ENCODE measurements at places on chromosomes 4 and X.

GRCh38 chr4:110742143-110742542 lies 119.3 kb upstream of the PITX2 start:
- no peak for DNase-seq

DNA sequence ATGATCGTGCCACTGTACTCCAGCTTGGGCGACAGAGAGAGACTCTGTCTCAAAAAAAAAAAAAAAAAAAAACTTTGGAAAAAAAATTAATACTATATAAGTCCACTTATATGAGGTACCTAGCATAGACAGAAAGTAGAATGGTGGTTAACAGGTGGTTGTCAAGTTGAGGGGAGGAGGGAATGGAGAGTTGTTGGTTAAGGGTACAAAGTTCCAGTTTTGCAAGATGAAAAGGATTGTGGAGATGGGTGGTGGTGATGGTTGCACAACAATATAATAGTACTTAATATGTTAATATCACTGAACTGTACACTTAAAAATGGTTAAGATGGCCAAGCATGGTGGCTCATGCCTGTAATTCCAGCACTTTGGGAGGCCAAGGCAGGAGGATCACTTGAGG lies 4.1 kb upstream of the IL9R start:
- DNase-seq, result no peak

- no peak for DNase-seq
These were observed 1136.6 kb downstream of the FAT4 start for GRCh38 chr4:126451237-126451873.

GRCh38 chr4:25368315-25368714 lies 8.7 kb upstream of the ANAPC4 start:
- DNase-seq, result no peak

DNA sequence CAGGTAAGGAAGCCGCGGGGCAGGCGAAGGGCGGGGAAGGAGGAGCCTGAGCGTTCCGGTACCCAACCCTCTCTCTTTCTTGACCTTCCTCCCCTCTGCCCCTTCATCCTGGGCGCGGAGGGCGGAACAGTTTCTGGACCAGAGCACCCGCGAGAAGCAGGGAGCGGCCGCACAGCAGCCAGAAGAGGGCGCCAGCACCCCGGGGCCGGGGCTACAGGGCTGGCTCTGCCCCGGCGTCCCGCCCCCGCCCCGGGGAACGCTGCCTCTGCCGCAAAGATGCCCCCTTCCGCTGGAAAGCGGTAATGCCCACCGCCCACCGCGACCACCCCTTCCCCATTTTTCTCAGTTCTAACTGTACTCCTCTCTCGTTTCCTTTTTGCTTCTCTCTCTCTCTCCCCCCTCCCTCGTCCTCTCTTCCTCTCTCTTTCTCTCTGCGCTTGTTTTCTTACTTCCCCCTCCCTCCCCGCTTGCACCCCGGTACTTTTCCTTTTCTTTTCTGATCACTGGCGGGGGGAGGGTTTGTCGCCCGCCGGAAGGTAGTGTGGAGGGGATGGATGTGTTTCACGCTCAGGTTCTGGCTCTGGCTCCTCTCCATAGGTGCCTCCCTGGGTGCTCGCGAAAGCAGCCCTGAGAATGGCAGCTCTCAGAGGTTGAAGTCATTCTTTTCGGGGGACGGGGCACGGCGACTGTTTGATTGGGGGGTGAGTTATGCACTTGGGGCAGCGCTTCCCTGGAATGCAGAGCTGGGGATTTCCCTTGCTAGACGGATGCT lies 13.1 kb upstream of the PRDM8 start:
- peak; percentile 93 for DNase-seq

DNA sequence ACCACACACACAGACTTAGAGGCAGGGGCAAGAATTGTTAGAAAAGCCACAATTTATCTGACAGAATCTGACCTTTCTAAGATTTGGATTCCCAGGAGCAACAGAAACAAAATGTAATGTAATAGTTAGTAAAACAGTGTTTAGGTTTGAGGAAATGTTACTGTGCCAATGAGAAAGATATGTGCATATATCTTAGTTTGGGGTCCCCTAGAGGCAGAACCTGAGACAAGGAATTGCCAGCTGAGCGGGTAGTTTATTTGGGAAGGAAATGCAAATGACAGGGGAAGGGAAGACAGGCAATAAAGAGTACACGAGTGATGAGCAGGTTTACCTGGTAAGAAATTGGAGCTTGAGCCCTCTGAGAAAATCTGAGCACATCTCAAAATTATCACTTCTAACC lies 31.3 kb upstream of the DDX53 start:
- no peak for DNase-seq

DNA sequence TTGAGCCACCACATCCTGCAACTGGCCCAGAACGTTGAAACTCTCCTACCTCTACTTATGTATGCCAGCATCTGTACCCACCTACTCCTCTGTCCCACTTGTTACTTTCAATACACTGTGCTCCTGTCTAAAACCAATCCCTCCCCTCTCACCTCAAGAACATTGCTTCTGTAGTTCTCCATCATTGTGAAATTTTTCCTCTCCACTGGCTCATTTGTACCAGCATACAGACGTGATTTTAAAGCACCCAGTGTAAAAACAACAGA lies 25.5 kb upstream of the USO1 start:
- DNase-seq, result no peak

DNA sequence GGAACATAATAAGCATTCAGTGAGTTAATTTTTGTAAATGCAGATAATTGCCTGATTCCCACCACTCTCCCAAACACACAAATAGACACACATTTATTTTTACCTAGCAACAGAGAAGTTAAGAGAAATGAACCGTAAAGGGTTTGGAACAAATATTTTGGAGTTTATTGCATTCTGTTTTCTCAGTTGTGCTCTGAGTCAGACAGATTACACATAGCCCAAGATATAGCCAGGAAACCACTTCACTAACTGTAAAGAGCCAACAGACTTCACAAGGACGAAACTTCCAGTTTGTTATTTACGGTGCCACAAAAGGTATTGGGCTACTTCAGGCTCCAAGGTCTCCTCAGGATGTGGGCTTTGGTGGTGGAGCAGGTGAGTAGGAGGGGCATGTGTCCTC lies 217.0 kb downstream of the BMPR1B start:
- DNase-seq, result no peak

DNA sequence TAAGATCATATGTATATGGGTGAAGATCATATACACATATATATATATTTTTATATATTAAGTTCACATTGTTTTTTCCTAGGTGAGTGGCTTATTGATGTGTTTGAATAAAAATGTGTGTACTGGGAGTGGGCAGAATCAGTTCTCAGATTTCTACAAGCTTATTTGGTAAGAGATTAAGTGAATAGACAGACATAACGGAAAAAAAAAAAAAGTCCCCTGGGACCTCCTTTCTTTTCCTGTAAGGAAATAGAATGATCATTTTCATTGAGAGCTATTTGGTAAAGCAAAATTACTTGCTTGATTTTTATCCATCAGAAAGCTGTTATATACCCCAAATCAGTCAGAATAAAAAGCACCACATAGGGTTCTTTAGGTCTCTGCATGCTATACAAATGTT lies 597.7 kb downstream of the PCDH18 start:
- no peak for DNase-seq

DNA sequence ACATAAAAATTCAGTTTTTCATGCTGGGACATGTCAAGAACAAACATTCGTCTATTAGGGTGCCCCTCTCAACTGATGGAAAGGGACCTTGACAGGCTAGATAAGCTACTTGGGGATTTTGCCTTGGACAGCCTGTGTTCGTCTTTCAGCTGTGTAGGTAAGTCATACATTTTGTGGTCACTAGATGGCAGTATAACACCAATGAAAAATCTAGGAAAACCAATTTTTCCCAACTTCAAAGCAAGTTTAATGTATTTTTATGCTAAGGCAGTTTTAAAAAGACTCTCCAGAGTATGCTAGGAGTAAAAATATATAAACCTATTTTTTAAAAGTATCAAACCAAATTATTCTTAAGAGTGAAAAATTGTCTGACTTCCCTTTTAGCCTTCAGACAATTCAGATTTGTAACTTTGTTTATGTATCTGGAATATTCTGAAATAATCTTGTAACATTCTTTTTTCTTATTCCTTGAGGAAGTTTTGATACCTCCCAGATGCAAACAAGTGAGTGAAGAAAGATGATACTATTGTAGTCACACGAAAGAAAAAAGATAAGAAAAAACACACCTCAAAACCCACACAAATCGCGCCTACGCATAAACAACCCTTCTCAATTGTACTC lies 158.3 kb downstream of the CPE start:
- peak; percentile 17 for DNase-seq

- DNase-seq, result peak; percentile 49
These were observed 7.1 kb downstream of the RASL11B start for GRCh38 chr4:52869196-52869595.

DNA sequence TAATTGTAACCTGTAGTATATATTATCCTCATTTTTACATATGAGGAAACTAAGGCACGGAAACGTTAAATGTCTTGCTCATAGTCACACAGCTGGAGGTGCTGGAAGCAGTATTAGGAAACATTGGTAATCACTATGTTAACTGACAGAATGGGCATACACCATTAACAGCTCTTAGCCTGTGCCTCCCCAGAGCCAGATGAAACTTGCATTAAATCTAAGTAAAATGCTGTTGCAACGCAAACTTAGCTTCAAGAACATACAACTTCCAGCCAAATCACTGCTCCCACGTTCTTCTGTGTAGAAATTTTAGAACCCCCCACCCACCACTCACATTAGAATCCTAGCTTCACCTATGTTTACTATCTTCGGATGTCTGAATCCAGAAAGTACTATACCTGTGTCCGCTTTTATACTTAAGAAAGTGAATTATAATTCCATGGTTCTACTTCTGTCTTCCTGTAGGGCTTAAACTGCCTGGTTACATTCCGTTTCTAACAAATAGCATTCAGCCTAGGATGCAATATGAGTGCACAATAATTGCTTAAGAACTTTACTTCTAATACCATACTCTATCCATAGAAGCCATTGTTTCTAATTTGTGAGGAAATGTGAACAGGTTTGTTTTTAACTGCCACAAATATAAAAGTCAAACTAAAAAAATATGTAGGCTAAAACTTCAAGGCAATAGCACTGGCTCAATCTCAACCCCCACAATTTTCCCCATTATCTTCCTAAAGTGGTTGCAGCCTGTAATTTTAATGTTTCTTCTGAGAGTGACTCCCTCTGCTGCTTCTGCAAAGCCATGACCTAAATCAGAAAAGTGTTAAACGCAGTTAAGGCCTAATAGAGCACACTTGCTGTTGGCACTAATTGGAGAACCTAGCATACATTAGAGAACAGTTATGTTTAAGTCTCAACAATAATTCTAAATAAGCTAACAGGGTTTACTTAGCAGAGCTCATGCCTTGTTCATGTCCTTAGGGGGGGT lies 4.4 kb downstream of the UNC5C start:
- no peak for DNase-seq

DNA sequence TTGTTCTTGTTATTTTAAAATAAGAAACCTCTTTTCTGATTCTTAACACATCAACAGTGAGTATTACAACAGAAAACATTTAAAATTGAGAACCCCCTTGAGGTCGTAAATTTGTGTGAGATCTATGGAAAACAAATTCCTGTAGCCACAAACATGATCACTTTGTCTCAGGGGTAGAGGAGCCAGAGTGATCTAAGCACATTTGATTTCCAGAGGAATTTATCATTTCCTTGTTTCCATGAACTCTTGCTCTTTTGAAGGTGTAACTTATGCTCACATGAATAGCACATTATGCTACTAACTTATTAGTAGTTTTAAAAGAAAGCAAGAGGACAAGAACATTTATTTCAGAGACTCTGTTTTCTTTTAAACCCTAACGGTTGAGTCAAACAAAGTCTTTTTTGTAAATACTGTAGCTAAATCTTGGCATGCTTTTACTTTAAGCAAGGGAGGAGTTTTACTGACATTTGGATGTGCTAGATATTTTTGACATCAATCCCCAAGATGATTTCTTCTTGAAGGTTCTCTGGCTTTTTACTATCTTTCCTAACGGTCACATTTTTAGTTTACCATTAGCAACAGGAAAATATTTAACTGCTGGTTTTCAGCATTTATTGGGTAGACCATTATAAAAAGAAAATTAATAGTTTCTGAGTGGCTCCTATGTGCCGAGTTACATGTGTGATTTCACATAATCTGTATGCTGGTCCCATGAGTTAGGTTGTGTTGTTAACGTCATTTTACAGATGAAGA lies 27.9 kb upstream of the ZCCHC12 start:
- no peak for DNase-seq

DNA sequence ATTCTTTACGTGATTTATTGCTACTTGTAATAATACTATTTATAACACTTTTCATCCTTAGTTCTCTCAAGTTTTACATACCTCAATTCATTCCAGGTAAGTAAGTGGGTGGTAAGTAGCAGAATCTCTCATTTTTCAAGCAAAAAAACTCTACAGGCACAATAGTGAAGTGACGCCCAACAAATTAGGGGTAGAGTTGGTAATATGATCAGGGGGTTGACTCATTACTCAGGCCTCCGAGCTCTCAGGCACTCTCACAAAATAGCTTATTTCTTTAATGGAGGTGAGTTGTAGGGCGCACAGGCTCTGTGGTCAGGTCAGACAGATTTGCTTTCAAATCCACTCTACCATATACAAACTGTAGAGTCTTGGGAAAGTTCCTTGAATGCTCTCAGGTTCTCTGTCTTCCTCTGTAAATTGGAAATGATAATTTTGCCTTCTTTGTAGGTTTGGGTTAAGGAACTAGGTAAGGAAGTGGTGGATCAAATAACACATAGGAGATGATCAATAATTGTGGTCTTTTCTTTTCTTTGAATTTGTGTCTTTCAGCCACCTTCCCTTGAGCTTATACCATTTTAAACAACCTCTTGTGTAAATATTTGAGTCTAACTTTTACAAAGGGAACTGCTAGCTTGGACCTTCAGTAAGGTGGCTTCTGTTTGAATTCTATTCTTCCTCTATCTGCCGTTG lies 134.9 kb upstream of the LEF1 start:
- no peak for DNase-seq

- DNase-seq, result no peak
These were observed 140.6 kb upstream of the GPC4 start for GRCh38 chrX:133555782-133556458.

- DNase-seq, result no peak
These were observed 30.7 kb downstream of the SPARCL1 start for GRCh38 chr4:87498446-87498900.

DNA sequence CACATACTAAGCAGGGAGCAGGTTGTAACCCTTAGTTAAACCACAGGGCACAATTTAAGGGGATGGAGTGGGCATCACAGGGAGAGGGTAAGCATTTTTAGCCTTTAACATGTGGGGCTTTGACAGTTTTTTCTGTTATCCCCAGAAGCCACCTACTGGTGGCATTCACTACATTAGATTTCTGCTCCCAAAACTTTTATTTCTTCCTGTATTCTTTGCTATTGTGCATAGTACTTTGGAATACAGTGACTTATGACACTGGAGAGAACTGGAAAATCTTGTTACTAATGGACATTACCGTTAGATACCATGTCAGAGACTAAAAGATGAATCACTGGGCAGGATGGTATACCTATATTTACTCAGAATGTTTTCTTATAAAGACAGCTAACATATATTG lies 7.3 kb downstream of the TRIM75 start:
- DNase-seq, result no peak

DNA sequence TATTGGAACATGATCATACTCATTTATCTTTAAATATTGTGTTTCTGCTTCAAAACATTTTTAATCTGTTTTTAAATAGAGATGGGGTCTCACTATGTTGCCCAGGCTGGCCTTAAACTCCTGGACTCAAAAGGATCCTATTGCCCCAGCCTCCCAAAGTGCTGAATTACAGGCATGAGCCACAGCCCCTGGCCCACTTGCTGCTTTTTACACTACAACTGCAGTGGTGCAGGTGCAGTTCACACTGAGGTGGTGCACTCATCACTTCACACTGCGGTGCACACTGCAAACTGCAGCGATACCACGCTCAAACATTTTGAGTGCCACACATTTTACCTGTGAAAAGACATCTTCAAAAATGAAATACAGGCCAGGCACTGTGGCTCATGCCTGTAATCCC lies 10.8 kb downstream of the RPS3A start:
- DNase-seq, result no peak
